ENCODE measurements at places on chromosomes 6 and 20.
A peak's percentile ranks its signal among the peaks of the same experiment; 100 is the strongest.

DNA sequence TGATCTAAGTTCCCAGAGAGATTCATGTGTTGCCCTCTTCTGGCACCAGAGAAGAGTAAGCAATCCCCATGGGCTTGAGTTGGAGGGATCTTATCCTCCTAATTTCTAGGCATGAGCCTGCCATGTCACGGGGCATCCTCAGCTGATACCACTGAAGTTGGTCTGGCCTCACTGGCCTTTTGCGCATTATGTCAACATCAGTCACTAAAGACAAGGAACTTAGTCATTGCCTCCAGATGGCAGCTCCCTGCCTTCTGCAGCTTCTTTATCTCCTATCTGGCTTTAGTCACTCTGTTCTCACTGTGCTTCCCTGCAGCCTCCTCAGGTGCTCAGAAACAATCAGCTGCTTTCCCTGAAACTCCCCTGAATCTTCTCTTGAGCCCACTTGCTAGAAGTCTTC, 312.2 kb downstream of the ADGRG6 start:
- no peak for DNase-seq

GRCh38 chr6:9535106-9535505, 879.8 kb downstream of the TFAP2A start:
- DNase-seq = no peak

- DNase-seq = no peak
Observed at GRCh38 chr6:157985378-157986155, 3.9 kb downstream of the SYNJ2 start.

DNA sequence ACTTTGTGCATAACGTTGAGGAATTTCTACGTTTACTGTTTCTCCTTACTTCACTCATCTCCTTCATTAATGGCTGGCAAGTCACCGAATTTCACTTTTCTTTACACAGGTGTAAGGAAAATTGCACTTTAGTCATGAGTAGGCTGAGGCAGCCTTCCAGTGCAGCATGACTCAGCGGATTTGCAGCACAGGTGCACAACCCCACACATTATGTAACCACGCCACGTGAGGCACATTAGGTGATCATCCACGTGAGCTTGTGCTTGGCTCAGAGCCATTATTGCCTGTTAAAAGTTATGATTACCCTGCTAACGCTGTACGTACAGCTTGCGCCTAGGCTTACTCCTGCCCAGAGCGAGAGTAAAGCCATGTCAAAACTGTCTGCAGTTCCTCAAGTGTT, 158.8 kb downstream of the NKAIN2 start:
- peak; percentile 75 for DNase-seq

GRCh38 chr6:112348891-112349635, 1.9 kb downstream of the RFPL4B start:
- no peak for DNase-seq

GRCh38 chr6:110328259-110328658, 29.9 kb downstream of the METTL24 start:
- no peak for DNase-seq

DNA sequence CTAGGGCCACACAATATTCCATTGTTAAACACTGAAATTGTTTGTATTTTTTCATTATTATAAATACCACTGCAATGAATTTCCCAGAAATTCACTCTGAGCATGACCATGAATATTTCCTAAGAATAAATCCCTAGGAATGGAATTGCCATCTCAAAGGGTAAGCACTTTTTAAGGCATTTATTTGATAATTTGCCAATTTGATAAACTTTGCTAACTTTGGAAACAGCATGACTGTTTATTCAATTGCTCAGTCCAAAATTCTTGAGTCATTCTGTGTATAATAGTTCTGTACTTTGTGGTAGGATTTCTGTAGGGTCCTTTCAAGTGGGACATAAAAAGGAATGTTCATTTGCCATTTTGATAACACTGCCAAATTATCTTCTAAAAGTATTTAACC, 44.2 kb upstream of the TOX2 start:
- no peak for DNase-seq

- DNase-seq = no peak
Observed at GRCh38 chr20:46723039-46723438, 13.6 kb downstream of the SLC2A10 start.

GRCh38 chr6:37007340-37008043, 2.0 kb downstream of the FGD2 start:
- no peak for DNase-seq

- no peak for DNase-seq
Observed at GRCh38 chr20:25129908-25130307, 48.0 kb upstream of the VSX1 start.

- no peak for DNase-seq
Observed at GRCh38 chr6:151119823-151120524, 119.8 kb upstream of the AKAP12 start.

DNA sequence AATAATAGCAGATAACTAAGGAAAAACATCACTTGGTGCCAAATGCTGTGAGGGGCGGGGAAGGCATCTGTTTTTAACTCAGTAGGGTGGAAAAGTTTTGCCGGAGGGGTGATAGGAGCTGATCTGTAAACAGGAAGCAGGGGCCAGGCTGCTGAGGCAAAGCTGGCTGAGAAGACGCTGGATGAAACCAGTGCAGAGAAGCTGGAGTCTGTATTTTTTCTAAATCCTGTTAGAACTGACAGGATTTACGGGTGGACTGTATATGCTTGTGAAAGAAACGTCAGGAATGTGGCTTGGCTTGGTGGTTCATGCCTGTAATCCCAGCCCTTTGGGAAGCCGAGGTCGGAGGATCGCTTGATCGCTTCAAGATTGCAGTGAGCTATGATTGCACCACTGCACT, 5.6 kb downstream of the PCMTD2 start:
- DNase-seq = no peak

DNA sequence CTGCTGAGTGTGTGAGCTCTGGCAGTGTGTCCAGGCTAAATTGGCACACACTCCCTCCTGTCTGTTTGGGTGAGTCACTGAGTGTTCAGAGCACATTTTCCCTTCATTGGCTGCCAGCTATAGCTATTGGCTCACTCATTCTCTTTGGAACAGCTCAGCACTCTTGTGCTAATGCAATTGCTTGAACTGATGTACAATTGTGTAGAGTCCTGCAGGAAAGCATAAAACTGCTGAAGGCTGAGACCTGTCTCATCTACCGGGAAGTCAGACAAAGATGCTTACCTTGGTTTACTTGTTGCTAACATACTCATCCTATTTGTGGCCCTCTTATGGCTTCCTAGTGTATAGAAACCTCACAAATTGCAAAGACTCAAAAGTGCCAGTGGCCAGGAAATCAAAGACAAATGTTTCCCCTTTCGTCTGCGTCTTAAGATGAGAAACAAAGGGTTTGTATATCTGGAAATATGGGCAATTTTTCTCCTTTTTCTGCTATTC, 351.0 kb downstream of the BCKDHB start:
- no peak for DNase-seq

GRCh38 chr20:37880726-37881591, 22.0 kb upstream of the VSTM2L start:
- DNase-seq = peak; percentile 81

GRCh38 chr6:100260584-100260983, 204.1 kb downstream of the SIM1 start:
- DNase-seq = no peak

DNA sequence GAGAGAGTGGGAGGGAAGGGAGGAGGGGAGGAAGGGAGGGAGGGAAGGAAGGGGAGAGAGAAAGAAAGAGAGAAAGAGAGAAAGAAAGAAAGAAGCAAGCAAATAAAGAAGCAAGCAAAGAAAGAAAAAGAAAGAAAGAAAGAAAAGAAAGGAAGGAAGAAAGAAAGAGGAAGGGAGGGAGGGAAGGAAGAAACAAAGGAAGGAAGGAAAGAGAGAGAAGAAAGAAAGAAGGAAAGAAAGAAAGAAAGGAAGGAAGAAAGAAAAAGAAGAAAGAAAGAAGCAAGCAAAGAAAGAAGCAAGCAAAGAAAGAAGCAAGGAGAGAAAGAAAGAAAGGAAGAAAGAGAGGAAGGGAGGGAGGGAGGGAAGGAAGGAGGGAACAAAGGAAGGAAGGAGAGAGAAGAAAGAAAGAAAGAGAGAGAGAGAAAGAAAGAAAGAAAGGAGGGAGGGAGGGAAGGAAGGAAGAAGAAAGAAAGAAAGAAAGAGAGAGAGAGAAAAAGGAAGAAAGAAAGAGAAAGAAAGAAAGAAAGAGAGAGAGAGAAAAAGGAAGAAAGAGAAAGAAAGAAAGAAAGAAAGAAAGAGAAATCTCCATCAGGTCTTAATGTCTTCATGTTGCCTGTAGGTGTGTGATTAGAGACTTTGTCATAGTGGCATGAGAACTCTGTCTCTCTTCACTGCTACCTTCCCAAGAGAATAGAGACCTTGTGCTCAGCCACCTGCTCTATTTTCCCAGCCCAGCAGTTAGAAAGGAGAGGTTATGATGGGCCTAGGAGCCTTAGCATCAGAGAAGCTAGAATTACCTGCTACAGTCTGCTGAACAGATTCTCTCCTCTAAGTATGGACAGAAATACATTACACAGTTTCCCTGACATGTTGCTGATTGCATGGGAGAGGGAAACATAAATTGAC, 5.0 kb downstream of the SEMG1 start:
- DNase-seq = no peak

DNA sequence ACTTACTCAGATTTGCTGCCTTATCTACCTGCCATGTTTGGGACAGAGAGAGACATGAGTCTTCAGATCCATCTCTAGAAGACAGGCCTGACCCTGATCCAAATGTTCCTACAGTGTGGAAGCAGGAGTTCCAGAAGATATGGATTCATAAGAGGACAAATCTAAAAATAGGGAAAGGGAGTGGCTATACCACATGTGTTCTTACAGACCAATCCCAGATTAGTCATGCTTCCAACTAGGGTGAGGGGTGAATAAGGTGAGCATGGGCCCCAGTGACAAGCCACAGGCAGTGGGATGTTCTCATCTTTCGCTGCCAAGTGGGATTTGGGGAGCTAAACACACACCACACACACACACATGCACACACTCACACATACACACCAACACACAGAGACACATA, 670.7 kb upstream of the CITED2 start:
- no peak for DNase-seq

GRCh38 chr6:2478200-2478599, 232.8 kb upstream of the GMDS start:
- no peak for DNase-seq

DNA sequence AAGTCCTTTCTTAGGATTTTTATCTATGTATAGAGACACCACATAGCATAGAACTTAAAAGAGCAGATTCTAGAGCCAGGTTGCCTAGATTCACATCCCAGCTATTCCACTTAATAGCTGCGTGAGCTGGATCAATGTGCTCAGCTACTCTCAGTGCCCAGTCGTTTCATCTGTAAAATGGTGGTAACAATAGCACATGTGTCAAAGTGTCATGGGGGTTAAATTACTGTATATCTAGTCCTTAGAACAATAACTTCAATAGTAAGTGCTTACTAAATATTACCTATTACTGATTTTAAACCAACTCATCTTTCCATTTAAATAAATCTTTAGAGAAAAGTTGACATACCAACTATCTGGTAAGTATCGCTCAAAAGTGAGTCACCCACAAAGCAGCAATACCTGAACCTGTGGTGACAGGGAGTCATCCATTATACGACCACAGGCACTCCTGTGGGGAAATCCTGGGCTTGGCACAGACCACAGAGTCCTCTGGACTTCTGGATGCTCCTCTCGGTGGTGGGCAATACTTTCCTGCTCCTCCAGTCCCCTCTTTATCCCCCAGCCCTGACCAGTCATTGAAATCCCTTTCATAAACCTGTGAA, 154.8 kb downstream of the PDSS2 start:
- no peak for DNase-seq

Data from NCI-H187 (cell line).